Stimulated activated naive B cell treated with anti-CD40 and anti-IgM and Interleukin-4, amounts not matched to agents 10 μg/mL and 1 μg/mL and 100 μg/mL, for 72 hours (primary cell): ENCODE measurements at places on chromosomes 5 and 9.

GRCh38 chr5:13188371-13188770, 756.1 kb downstream of the DNAH5 start:
- no peak for DNase-seq

- DNase-seq = no peak
Measured at GRCh38 chr9:82332018-82332773, 343.6 kb downstream of the SPATA31D1 start.

- DNase-seq = no peak
Measured at GRCh38 chr9:70910598-70910997, 210.8 kb downstream of the TRPM3 start.

GRCh38 chr9:132583584-132584304, 1.3 kb downstream of the BARHL1 start:
- no peak for DNase-seq

GRCh38 chr9:36074870-36075532, 38.3 kb downstream of the RECK start:
- DNase-seq = no peak

DNA sequence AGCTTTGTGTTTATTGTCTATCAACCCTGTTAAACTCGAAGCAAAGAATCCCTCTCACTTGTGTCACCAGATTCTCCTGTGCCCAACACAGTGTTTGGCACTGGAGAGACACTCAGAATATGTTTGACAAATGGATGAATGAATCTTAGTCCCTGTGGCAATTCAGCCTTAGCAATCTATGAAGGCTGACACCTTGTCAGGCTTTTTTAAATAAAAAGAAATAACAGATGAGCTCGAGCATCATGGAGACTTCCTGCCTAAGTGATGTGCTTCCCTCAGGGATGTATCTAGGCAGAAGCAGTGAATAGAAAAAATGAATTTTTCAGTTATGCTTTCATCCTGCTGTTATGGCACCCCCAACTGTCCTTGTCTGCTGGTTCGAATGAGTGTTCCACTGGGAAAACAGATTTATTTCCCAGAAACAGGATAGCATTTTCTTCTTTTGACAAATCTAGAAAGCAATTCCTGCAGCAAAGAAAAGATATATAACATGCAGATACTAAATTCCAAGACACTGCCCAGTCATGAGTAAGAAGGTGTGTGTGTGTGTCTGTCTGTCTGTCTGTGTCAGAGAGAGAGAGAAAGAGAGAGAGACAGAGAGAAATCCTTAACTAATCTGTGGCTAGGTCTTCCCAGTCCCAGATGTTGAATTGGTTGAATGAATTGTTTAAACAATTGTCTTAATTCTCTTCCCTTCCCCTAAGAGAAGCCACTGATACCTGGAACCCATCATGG, 16.7 kb downstream of the MAMDC2 start:
- no peak for DNase-seq

DNA sequence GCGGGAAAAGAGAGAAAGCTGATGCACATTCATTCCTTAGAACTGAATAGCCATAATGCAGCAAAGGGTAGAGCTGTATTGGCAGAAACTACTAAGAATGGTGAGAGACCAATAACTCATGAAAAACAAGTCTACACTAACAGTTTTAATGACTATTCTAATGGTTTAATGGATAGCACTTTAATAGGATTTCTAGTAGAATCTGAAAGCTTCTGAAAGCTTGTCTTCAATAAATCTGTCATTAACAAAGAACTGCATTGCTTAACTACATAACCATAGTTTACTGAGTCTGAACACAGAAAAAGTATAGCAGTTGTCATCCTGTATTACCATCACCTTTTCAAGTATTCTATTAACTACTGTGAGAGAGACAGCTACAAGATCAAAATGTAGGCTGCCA, 617.8 kb upstream of the DMAC1 start:
- DNase-seq = no peak

DNA sequence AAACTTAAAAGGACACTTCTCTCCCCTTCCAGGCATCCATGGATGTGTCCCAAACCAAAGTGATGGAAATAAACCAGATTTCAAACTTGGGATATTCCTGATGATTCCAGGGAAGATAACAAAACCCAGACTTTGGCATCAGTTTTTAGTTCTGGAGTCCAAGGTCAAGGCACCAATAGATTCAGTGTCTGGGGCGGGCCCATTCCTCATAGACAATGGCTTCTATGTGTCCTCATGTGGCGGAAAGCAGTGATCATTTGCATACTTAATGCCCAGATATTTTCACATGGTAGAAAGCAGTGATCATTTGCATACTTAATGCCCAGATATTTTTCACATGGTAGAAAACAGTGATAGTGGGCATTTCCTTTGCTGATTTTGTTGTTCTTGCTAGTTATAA, 151.4 kb upstream of the DAP start:
- DNase-seq = no peak

DNA sequence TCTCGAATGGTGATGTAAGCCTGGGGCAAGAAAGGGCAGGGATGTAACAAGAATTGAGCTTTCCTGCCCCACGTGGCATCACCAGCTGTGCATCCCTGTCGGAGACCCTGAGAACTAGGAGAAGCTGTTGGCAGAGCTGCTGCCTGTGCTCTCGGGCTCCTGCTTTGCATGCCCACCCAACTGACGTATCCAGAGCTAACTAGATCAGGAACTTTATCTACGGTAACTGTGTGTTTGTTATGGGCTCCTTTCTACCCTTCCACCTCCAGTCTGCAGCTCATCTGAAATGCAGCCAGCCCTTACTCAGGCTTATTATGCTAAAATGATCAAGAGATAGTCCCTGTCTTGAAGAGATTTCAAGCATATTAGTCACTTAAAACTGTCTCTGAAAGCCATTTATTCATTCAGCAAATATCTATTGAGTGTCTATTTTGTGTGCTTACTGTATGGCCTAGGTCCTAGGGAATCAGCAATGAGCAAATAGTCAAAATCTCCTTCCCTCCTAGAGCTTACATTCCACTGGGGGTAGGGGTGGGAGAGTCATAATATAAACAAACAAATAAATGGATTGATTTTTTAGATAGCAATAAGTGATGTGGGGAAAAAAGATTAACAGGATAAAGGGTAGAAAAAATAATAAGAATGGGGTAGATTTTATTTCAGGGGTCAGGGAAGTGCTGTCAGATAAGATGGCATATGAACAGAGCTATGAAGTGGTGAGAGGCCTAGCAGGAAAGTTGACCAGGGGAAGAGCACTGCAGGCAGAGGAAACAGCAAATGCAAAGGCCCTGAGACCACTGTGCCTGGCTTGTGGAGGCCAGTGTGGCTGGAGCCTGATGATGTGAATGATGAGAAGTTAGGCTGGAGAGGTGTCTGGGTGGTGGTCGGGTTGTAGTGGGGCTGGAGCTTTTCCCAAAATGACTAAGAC, 118.2 kb downstream of the GALNT10 start:
- no peak for DNase-seq

DNA sequence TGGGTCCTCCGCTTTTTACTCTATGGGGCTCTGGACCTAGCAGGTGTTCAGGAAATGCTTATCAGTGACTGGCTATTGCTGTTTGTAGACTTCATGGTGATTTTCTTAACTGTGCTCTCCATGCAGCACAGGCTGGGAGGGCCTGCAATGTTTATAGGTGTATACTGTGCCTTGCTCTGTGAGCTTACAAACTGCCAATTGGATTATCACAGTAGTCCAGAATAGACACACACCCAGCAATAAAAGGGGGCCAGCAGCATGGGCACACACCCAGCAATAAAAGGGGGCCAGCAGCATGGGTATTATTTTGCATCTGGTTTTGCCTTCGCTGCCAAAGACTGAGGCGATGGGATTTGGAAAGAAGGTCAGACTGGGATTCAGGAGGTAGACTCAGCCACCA, 100.0 kb downstream of the CRB2 start:
- no peak for DNase-seq

- DNase-seq = no peak
Measured at GRCh38 chr9:106976772-106977171, 113.8 kb downstream of the ZNF462 start.

- peak; percentile 38 for DNase-seq
Measured at GRCh38 chr5:171968531-171968930, 37.9 kb downstream of the FBXW11 start.
